ENCODE measurements at places on chromosomes 13 and 19.

- DNase-seq, result no peak
Observed at GRCh38 chr13:106702505-106702904, 134.6 kb upstream of the ARGLU1 start.

GRCh38 chr19:51692468-51692867 is 662 bp upstream of the SPACA6 start:
- DNase-seq, result no peak

- DNase-seq, result no peak
Observed at GRCh38 chr13:44395976-44396694, 22.5 kb downstream of the SERP2 start.

- DNase-seq, result no peak
Observed at GRCh38 chr13:77891486-77891885, 27.1 kb downstream of the EDNRB start.

DNA sequence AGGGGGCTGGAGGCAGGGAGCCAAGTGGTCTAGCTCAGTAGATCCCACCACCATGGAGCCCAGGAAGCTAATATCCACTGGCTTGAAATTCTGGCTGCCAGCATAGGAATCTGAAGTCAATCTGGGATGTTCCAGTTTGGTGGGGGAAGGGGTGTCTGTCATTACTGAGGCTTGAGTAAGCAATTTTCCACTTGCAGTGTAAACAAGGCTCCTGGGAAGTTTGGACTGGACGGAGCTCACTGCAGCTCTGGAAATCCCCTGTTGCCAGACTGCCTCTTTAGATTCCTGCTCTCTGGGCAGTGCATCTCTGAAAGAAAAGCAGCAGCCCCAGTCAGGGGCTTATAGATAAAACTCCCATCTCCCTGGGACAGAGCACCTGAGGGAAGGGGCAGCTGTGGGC is 349.2 kb upstream of the KLHL1 start:
- no peak for DNase-seq

DNA sequence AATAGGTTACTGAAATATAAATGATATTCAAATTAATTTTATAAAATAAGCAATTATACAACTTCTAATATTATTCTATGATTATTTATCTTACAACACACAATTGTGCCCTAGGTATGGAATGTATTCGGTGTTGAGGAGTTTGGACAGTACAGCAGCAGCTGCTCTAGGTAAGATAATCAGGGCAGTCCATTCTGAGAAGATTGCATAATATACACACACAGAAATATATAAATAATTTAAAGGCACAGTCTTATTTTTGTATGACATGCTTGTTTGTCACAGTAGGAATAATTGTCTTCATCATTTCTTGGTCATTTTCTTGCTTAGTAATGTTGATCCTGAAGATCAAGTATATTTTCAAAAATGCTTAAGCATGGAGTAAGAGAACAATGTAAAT is 849.4 kb upstream of the MIR17HG start:
- no peak for DNase-seq

DNA sequence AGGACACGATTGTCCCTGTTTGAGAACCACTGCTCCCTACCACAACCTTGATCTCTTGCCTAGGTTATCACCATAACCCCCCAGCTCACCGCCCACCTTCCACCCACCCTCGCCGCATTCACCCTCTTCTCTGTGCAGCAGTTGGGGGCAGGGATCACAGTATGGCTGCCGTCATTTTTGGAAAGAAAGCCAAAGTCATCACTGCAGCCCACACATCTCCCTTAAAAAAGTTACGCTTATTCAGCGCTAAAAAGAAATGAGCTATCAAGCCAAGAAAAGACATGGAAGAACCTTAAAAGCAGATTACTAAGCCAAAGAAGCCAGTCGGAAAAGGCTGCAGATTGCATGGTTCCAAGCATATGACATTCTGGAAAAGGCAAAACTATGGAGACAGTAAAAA is 10.5 kb upstream of the PPP6R1 start:
- DNase-seq, result no peak

DNA sequence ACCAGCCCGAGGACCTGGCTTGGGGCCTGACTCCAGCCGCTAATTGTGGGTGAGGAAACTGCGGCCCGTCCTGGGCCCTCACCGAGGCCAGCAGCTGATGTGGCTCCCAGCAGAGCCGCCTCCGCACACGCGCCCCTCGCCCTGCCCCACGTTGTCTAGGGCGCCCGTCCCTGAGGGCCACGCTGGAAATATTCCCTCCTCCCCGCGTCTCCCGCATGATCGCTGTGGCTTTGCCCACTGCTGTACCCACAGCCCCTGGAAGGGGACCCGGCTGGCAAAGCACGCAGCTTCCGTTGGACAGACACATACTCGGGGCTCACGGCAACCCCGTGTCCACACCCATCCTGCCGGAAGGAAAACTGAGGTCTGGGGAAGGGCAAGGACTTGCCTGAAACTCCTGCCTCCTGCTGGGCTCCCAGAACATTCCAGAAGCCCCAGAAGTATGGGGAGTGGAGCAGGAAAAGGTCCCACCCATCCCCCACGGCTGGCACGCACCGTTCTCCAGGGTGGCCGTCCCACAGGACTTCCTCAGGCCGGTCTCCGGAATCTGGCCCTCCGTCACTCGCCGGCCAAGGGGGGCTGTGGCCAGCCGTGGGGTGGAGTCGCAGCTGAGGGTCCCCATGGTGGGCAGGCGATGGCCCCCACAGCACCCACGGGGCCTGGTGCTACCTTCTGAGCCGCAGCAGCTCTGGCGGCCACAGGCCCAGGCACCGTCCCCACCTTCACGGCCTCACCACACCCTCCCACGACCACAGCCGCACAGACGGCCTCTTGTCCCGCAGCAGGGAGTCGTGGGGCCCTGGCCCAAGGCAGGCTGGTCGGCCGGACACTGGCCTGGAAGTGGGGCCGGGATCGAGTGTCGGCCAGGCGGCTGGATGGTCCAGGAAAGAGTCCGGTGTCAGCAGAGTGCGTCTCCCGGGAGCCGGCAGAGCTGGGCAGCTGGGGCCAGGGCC is 13.6 kb upstream of the SHC2 start:
- DNase-seq, result no peak

DNA sequence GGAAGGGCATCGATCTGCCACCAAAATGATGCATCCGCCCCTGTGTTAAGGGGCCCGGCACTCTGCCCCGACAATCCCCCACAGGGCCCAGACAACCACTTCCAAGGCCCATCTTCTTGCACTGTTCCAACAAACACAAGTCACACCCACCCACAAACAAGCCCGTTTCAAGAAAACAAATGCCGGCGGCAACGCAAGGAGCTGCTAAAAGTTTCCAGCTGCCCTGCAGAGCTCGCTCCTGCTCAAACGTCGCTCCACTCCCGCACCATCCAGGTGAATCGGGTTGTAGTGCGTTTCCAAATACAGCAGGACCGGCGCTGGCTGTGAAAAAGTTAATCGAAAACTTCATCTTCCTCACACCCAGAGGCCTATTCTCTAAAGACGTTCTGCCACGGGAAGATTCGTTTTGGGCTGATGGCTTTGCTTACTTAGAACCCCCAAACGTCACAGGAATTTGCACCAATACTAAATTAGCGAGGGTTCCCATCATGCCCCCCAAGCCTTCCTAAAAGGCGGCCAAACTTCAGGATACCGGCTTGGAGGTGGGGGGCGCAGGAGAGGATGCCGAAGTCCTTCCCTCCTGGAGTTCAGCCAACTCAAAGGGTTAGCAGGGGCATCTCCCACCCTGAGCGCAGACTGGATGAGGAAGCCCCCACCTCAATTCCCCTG is 107.4 kb upstream of the DOCK9 start:
- peak; percentile 36 for DNase-seq

DNA sequence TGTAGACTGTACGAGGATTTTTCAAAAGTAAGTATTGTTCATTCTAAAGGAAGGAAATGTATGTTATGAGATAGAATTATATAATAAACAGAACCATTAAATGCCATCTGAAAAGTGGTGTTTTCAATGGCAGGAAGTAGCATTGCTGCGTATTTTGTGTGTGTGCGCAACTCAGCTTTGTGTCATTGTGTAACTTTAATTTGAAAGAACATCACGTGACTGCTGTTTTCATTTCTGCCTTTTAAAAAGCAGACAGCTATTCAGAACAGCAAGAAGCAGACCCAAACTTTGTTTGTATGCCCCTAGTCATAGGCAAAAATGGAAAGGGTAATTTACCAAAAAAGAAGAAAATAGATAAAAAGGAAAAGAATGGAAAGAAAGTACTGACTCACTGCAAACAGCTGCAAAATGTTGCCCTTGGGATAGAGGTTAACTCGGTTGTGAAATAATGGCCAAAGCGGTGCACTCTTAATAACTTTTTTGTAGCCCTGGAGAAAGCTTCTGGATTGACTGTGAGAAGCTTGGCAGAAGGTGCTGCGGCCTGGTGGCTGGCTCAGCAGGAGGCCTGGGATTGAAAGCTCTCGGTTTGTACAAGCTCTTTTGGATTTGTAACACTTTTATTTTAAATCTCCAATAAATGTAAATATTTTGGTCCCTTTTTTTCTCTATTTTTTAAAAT is 97.3 kb downstream of the GGACT start:
- DNase-seq, result no peak

GRCh38 chr19:18161636-18162002 is 8.7 kb downstream of the PIK3R2 start:
- no peak for DNase-seq

DNA sequence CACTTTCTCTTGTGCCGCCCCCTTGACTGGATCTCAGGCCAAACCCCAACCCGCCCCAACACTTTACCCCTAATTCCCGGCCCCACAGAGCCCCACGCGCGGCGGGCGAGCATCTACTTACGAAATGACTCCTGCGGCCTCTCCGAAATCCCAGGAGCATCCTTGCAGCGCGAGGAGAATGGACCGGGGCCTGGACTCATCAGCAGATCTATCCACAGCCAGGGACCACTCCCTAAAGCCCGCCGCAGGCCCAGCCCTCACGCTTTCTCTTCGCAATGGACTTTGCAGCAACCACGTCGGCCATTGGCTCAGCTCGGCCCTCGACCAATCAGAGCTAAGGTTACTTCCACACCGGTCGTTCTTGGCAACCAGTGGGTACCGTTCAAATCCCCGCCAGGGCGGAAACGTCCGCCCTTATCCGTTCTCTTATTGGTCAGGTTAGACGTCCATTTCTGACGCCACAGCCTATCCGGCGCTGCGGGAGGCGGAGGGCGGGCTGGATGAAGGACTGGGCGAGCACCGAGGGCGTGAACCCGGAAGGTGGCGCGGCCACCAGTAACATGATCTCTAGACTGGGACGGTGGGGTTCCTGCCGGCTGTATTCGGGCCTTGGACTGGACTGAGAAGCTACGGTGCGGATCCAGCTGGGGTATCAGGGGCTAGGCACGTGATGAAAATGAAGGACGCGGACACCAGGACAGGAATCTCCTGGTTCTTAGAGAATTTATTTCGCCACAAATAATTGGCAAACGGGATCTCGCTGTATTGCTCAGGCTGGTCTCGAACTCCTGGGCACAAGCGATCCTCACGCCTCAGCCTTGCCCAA is at the start of the genes CEP89 and FAAP24:
CEP89 (minus strand) TSS at position 244 of the 826 bp plus-strand sequence; CDS start at position 160, 84 bp downstream.
FAAP24 (plus strand) TSS at position 528 of the 826 bp plus-strand sequence. CDS start 955 bp downstream, outside the sequence.
- peak; percentile 97 for DNase-seq

- DNase-seq, result no peak
Observed at GRCh38 chr19:13794398-13794756, 866 bp upstream of the ZSWIM4 start.

DNA sequence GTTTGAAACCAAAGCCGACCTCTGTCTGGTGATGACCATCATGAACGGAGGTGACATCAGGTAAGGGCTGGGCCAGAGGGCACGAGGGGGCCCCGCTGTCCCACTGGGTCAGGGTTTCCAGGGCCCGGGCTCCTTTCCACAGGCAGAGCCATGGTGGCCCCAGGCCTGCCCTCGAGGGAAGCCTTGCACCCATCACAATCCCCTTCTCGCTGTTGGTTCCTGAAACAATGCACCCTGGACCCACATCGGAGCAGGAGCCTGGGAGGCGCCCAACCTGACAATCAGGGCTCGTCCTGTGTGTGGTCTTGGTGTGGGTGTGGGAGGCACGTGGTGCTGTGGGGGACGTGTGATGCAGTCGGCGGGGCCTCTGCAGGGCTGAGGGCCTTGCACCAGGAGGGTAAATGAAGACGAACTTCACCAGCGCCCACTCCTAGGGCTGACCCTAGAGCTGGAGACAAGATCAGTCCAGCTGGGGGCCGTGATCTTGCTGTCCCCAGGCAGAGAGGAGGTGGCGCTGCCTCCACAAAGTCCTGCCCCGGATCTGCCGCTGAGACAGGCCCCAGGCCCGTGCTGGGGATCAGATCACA is 2.8 kb downstream of the GRK1 start:
- no peak for DNase-seq

DNA sequence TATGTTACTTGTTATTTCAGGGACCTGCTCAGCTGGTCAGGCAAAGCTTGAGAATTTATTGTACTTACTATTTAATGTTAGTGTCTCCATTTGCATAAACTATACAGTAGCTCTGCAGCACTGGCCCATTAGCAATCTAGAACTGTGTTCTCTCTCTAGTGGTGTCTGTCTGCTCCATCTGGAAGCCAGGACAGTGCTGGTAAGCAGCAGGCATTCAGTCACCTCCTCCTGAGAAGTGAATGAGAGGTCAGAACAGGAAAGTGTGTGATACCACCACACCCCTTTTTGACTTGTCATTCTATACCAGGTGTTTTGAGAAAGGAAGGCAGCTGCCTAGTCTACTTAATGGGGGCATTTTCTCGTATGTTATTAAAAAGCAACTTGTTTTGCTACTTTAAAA is 3.9 kb downstream of the COG3 start:
- DNase-seq, result no peak

- peak; percentile 60 for DNase-seq
Observed at GRCh38 chr19:5340637-5341447, at the start of gene PTPRS. Gene PTPRS (minus strand): TSS chr19:5340812. CDS start chr19:5286140, 54,672 bp downstream.

DNA sequence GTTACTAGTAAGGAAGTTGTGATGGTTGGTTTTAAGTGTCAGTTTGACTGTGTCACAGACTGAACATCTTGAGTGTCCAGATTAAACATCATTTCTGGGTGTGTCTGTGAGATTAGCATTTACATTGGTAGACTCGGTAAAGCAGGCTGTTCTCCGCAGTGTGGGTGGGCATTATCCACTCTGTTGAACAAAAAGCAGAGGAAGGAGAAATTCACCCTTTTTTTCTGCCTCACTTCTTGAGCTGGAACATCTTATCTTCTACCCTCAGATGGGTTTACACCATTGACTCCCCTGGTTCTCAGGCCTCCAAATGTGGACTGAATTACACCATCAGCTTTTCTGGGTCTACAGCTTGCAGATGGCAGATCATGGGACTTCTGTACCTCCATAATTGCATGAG is 63.7 kb upstream of the ZDHHC20 start:
- no peak for DNase-seq

DNA sequence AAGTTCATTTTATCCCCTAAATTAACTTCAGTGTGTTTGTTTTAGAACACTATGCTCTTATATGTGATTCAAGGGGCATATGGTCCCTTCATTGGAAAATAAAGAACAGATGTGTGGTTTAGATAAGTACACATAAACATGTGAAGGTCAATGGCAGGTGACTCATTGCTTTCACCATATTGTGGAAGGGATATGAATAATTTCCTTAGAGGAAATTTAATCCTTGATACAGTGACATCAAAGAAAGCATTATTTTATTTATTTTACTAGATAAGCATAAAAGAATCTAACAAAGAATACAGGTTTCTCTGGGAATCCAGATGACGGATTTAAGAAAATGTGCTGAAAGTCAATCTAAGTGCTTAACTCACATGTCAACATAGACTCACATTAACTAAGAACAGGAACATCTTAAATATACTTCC is 373.5 kb downstream of the KCTD12 start:
- no peak for DNase-seq
